ENCODE measurements at places on chromosomes 5 and 9. TPM values are rescaled to one million over a fixed set of nuclear protein-coding genes. Genes with fewer than 3 reads are reported as not detected.

DNA sequence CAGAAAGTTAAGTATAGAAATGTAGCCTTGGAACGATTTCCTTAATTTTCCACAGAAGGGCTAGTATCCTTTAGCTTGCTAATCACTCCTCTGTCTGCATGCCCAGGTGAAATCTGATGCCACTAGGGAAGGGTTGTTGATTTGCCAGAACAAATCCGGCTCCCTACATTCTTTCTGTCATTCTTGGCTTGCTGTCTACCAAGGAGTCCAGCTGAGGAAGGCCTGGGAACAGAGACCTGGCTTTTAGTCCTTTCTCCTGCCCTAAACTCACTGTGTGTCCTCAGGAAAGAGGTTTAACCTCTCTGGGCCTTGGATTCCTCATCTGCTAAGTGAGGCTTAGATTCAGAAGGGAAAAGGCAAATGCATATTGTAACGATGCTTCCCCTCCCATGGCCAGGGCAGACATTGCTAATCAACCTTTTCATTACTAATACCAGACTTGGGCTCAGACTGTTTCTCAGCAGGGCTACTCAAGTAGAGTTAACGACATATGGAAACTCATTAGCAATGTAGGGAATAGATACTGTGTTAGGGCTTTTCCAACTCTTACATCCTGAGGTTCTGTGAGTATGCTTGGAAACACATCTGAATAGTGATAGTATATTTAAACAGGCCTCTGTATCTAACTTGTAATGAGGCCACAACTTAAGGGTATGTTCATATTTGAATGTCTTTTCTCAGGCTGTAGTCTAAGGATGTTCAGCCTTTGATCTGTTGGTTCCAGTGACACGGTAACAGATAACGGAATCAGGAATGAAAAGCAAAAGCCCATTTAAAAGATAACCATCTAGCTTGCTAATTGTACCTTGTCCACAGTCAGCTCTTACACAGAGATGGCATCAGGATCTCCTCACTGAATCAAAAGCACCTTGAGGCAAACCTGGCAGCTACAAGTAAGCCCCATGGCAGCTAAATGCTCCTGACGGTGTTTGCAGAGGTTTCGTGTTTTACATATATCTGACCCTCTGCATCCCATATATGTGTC is 4.1 kb downstream of the GALNT10 start:
- DNase-seq: no peak

GRCh38 chr5:73299665-73300336 is 126.8 kb downstream of the TMEM174 start:
- no peak for DNase-seq

DNA sequence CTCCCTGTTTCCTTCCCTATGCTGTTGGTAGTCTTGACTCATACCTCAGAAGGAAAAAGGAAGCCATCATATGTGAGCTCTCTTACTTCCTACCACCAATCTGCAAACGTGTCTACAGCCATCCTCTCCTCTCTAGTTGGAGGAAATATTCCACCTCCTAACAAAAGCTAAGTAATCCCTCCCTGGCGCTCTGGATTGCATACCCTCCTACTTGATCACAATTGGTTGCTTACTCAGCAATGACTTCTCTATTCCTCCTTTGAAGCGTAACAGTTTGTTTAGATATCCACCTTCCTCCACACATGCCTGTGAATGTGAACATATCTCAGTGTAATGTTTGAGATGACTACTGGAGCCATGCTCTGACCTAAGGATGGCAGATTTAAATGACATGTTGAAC is 18.2 kb downstream of the RUSC2 start:
- DNase-seq: no peak

DNA sequence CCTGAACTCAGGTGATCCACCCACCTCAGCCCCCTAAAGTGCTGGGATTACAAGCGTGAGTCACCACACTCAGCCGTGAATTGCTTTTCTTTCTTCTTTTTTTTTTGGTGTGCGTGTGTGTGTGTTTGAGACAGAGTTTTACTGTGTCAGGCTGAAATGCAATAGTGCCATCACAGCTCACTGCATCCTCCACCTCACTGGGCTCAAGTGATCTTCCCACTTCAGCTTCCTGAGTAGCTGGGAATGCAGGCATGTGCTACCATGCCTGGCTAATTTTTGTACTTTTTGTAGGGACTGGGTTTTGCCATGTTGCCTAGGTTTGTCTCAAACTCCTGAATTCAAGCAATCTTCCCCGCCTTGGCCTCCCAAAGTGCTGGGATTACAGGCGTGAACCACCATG is 113.7 kb upstream of the HAPLN1 start:
- DNase-seq: no peak

GRCh38 chr5:39100301-39100850 is 26.2 kb upstream of the RICTOR start:
- no peak for DNase-seq

DNA sequence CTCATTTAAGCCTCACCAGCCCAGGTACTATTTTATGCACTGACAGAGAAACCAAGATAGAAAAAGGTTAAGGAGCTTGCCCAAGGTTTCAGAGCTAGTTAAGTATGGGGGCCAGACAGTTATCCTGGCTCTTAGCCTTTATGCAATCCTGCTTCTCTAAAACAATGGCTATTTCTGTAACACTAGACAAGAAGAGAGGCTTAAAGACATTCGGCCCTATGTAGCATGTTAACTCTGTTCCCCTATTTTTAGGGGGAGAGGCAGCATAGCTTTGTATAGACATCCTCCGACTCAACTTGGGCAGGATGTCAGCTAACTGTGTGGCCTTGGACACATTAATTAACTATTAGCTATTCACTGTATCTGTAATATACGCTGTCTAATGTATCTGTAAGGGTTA is 54.6 kb downstream of the LHFPL2 start:
- no peak for DNase-seq

GRCh38 chr5:18219241-18219640 is 585.0 kb downstream of the TAF11L14 start:
- no peak for DNase-seq

DNA sequence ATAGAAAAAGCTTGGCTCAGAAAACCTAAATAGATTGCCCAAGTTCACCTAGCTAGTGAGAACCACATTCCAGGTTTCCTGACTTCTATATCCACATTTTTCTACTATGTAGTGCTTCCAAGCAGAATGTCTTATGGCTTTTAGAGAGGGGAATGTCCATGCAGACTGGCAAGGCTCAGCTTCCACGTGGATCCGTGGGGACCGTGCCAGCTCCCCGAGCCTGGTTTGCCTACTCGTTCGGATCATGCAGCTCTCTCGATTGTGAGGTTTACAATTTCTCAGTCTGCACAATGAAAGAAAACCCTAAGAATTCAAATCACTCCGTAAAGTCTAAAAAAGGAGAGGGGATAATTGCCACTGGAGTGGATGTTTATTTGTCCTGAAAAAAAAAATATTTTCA is 256.5 kb upstream of the NR4A3 start:
- peak; percentile 76 for DNase-seq

DNA sequence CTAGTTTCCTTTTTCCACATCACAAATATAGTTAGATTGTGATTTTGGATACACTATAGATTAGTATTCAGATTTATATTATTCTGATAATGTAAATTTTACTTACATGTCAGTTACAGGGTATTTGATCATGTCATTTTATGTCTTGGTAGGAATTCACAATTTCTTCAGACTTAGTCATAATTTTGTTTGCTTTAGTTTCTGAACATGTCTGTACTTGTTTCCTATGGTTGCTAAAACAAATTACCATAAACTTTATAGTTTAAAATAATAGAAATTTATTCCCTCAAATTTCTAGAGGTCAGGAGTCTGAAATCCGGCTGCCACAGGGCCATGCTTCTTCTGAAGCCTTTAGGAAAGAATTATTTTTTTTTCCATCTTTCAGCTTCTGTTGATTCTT is 1817.2 kb upstream of the CDH9 start:
- no peak for DNase-seq

DNA sequence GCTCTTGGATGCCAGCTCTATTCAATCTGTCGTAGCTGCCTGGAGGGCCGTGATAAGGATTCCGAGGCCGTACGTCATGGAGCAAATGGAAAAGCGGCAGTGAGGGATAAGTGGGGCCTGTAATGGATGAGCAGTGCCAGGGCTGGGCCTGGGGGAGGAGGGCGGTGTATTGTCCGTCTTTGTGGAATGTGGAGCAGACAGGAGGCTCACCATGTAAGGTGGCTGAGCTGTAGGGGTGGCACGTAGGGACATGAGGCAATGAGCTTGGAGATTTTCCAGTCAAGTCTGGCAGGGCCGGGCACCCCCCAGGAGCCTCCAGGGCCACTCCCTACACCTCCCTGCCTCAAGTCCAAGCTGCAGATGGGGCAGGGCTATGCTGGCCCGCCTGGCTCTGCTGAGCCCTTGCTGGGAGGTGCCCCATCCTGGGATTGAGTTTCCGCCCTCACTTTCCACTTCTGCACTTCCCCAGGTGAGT is 29.2 kb downstream of the NCS1 start:
- DNase-seq: no peak

GRCh38 chr9:93128715-93129224 is 5.3 kb downstream of the NINJ1 start:
- no peak for DNase-seq

- DNase-seq: no peak
These were observed 692.8 kb upstream of the CDH18 start for GRCh38 chr5:20680718-20681302.

GRCh38 chr5:9494301-9494700 is 51.6 kb downstream of the SEMA5A start:
- DNase-seq: no peak

DNA sequence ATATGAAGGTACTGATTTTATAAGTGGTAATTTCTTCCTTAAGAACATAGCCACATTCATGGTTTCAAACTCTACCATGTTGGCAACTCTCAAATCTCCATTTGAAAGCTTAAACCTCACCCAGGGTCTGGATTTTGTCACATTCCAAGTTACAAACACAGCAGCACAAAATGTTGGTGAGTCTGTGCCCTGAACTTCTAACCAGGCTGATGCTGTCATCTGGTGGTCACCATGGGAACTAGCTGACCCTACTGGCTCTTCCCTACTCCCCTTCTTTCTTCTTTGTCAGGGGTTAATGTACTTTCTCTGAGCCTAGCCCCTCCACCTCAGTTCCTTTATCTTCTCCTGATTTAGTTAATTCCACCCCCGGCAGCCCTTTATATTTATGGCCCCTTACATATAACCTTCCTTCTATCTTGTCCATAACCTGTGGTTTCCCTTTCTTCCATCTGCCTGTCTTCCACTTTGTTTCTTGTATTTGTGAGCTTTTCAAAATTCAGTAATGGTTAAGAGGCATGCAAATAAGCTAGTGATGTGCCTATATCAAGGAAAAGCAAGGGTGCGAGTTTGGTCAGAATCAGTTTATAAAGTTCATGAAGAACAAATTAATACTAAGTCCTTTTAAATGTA is 35.9 kb downstream of the TGFBR1 start:
- peak; percentile 34 for DNase-seq

GRCh38 chr5:34501016-34501415 is 155.1 kb upstream of the RAI14 start:
- no peak for DNase-seq

- no peak for DNase-seq
These were observed 180.4 kb upstream of the S1PR3 start for GRCh38 chr9:88810826-88811225.

DNA sequence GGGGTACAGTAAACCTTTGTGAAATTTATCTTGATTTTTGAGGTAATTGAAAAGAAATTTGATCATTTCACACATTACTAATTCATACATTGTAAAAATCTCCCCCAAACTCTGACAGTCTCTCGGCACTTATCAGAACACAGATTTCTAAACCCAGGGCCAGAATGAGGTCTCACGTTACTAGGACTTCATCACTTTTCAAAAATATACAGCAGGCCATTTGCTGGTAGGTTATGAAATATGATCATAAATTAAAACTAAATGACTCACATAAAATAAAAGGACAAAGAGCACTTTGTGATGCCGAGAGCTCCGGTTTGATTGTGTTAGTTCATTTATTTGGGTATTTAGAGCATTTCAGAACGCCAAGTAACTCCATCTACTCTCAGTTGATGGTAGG is 17.0 kb downstream of the MSX2 start:
- DNase-seq: no peak

DNA sequence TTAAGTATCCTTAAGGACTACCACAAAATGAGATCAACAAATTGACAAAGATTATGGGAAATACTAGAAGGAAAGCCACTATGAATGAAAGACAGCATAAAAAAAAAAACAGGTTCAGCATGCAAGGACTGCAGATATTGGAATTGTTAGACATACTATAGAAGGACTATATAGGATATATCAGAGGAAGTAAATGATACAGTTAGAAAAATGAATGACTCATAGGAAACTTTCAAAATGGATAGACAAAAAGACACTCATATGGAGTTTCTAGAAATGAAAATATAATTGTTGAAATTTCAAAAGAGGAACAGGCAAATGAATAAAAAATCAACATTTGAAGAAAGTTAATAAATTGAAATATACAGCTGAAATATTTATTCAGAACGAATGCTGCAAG is 180.6 kb downstream of the PLK2 start:
- no peak for DNase-seq

GRCh38 chr5:93574491-93575305 is 6.3 kb downstream of the NR2F1-AS1 start:
- DNase-seq: no peak

GRCh38 chr9:92008041-92008440 is 58.0 kb upstream of the ROR2 start:
- no peak for DNase-seq

- no peak for DNase-seq
These were observed 1.5 kb downstream of the LSM11 start for GRCh38 chr5:157745041-157745456.

- no peak for DNase-seq
These were observed 25.5 kb upstream of the SLC25A51 start for GRCh38 chr9:37929441-37929895.

- DNase-seq: no peak
These were observed 175.9 kb upstream of the MAP3K1 start for GRCh38 chr5:56639476-56639875.

DNA sequence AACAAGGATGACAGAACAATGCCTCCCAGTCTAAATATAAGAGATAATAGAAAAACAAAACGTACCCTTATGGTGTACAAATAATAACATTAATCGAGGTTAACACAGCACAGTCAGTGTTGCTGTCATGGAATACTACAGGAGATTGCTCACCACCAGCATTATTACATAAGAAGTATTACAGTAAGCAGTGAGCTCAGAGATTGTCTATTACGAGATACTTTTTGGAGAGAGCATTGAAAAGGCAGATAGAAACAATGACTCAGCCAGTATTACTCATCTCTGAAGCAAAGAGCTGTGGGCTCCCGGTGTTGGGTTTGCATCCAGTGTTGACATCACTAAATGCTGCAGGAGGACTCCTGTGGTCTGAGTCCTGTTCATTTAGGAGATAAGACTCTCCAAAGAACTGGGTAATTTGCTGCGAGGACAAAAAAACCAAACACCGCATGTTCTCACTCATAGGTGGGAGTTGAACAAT is 191.9 kb upstream of the SEMA6A start:
- DNase-seq: peak; percentile 15

- DNase-seq: no peak
These were observed 156.2 kb upstream of the NR3C1 start for GRCh38 chr5:143559586-143560109.

The CDX1 gene
- not detected for total RNA-seq

The MLANA gene
- total RNA-seq: not detected

The CAMK4 gene
- total RNA-seq: not detected

The HSPA4 gene
- 93.1 TPM for total RNA-seq

The KCNIP1 gene
- not detected for total RNA-seq

The SH2D3C gene
- total RNA-seq: 25.7 TPM

The PRR16 gene
- total RNA-seq: 9.5 TPM

The PCDHGA12 gene
- total RNA-seq: 3.2 TPM
